ENCODE measurements at places on chromosomes 7 and 10.

DNA sequence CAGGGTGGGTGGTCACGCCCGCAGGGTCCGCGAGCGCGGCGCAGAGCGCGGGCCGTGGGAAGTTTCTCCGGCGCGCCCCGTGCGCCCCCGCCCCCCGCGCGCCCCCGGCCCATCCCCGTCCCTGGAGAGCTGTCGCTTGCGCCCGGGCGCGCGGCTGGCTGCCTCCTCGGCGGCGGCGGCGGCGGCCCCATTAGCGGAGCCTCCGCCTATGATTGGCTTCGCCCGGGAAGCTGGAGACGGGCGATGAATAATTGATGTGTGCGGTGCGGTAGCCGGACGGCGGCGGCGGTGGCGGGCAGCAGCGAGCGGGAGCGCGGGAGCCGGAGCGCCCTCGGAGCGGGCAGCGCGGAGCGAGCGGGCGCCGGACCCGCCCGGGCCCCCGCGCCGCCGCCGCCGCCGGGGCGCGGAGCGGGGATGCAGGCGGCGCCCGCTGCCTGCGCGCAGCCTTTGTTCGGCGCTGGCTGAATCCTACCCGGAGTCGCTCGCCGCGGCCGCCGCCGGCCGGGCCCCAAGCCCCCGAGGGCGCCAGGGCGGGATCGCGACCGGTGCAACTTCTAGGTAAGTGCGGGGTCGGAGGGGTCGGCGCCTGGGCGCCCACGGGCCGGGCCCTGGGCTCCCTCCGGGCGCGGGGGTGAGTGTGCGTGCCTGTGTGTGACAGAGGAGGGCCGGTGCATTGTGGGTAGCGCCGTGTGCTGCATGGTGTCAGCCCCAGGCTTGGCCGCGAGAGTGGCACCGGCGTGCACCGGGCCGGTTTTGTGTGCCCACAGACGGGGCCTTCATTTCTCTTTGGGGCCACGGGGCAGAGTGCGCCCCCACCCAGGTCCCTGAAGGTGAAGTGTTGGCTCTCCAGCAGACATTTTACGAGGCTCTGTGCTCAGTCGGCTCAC lies 103.8 kb upstream of the PPIF start:
- no peak for DNase-seq

- no peak for DNase-seq
These were observed 13.5 kb upstream of the PCGF5 start for GRCh38 chr10:91206837-91207474.

DNA sequence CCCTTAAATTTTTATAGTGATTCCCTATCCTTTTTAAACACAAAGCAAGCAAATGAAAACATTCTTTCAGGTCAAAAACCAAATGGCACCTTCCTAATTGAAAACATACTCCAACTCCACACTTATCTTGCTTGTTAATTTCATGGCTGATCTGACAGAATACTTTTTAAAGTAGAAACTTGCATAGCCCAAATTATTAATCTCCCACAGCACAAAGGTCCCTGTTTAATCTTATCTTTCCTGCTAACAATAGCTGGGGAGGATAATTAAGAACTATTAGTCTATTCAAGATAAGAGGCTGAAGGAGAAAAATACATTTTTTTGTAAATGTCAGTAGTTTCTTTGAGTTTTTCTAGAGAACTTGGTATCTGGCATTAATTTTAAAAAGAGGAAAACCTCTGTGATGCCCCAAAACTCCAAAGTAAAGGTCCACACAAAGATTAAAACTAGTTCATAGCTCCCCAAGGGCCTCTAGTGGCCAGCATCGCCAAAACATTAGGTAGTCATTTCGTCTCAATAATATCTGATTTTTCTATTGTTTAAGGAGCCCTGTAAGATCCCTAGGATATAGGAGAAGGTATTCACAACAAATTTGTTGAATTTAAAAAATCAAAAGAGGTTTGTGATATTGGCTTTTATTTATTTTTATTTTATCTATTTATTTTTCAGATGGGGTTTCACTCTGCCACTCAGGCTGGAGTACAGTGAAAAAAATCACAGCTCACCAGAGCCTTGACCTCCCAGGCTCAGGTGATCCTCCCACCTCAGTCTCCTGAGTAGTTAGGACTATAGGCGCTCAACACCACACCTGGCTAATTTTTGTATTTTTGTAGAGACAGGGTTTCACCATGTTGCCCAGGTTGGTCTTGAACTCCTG lies 14.7 kb downstream of the CDNF start:
- peak; percentile 25 for DNase-seq

- peak; percentile 54 for DNase-seq
These were observed 9.9 kb downstream of the ZNF511 start for GRCh38 chr10:133318494-133319127.

DNA sequence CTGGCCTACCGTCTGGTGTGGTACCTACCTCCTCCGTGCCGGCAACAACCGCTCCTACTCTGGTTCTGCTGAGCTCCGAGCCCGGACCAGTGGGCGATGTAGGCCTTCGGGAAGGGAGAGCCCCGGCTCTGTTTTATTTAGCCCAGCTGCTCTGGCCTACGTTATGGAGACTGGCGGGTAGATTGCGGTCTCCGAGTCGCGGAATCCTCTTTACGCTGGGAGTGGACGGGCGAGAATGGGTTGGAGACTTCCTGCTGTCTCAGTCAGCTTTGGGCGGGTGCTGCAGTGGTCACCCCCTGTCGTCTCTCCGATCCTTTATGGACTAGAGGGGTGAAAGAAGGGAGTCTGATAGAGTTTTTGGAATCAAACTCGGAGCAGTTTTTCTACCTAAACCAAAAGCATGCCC lies 406 bp downstream of the CBLL1 start:
- no peak for DNase-seq

DNA sequence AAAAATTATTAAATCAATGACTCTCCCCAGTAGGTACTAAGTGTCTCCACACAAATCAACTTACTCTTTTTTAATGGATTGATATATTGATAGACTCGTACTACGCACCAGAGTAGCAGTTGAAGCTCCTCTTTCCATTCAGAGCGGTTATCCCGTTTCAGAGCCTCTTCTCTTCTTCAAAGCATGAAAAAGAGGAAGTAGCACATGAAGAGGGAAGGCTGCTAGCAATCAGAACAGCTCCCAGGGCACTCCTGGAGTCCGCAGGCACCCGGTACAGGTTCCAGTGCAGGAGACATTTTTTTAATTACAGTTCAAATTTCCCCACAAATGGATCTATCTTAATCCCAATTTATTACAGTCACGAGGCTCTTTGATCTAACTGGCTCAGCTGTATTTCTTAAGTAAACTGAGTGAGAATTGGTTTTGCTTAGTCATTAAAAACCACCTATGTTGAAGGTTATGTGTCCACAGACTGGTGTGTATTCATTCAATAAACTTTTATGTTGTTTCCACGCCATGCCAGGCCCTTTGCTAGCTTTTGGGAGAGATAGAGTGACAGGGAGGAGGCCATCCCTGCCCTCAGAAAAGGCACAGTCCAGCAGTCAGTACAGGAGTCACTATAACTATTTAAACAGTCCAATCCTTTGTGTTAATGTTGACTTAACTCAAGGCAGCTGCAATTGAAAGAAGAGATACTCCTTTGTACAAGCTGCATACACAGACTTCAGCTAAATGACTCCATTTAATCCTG lies 32.1 kb upstream of the CALN1 start:
- DNase-seq, result no peak

- no peak for DNase-seq
These were observed 390.0 kb downstream of the TNS3 start for GRCh38 chr7:47191876-47192291.

DNA sequence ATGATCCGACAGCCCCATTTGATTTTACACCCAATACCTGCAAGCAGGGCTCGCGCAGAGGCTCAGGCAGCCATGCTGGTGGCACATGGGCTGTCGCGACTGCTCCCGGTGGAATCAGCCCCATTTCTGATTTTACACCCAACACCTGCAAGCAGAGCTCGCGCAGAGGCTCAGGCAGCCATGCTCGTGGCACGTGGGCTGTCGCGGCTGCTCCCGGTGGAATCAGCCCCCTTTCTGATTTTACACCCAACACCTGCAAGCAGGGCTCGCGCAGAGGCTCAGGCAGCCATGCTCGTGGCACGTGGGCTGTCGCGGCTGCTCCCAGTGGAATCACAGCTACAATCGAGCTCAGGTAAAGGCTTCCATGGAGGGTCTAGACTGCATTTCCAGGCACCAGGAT lies 244.1 kb downstream of the PTPRN2 start:
- DNase-seq, result no peak

GRCh38 chr10:65611592-65611991 lies 1314.2 kb upstream of the LRRTM3 start:
- DNase-seq, result no peak

DNA sequence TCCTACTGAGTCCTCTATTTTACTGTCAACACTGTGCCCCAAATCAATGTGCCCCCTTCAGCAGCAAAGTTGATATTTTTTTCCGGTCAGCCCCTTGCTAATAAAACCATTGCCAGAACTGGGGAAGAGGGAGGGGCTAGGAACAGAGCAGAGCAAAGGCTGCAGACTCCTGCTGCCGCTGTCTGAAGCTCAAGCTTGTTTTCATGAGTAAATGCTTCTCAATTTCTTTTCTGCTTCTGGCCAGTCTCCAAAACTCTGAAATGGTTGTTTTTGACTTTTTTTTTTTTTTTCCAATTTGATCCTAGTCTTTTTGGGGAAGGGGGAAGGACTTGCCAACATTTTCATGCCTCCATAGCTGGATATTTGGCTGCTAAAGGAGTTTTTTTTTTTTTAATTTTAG lies 26.7 kb upstream of the PROSER2 start:
- DNase-seq, result no peak

- no peak for DNase-seq
These were observed 10.9 kb downstream of the AQP1 start for GRCh38 chr7:30922596-30922995.

DNA sequence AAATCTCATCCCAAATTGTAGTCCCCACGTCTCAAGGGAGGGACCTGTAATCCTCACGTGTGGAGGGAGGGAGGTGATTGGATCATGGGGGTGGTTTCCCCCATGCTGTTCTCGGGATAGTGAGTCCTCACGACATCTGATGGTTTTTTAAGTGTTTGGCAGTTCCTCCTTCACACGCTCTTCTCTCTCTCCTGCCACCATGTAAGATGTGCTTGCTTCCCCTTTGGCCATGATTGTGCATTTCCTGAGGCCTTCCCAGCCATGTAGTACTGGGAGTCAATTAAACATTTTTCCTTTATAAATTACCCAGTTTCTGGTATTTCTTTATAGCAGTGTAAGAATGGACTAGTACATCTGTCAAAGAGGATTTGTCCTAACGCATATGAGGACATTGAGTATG lies 59.5 kb downstream of the RGS10 start:
- DNase-seq, result no peak

- DNase-seq, result no peak
These were observed 101.8 kb upstream of the RET start for GRCh38 chr10:42975005-42975493.

DNA sequence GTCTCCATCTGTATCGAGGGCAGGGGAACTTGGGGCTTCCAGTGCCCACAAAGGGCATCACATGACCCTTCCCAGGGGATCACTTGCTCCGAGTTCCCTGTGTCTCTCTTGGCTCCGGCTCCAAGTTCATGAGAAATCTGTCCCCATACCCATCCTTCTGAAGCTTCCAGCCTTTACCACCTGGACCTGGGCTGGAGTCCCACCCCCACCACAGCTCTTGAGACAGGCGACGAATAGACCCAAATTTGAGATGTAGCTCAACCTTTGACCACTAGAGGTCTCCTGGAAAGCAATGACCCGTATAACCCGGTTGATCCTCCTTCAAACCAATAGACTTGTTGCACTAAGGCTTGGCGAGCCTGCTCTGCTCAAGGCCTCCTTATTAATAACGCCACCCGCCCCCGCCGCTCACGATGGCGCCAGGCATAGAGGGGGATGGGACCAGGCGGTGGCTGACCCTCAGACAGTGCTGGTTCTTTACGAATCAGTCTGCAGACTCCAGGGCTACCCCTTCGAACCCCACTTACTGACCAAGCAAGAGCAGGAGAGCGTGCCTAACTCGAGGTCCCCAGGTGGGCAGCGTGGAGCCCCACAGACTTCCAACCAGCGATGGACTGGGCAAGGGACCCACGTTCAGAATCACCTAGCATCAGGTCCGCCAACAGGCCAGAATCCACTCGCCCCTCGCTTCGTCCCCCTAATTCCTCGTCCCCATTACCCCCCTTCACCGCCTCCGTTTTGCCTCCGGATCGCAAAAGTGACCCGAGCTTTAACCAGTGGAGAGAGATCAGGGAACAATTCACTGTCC lies 4.4 kb upstream of the ARID5B start:
- DNase-seq, result no peak

DNA sequence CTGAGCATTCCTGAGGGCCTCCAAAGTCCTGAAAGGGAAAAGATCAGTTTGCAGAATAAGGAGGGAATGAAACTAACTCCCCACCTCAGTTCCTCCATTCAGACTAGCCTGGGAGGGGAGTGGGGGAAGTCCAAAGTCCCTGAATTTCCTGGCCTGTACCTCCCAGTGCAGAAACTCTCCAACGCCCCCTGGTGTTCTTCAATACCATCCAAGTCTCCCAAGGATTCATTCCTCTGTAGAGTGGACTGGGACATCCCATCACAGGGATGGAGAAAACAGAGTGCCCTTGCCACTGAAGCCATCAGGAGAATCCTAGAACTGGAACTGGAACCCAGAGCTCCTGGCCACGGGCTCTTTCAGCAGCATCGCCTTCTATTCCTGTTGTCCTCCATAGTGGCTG lies 1.6 kb upstream of the COL13A1 start:
- no peak for DNase-seq

- DNase-seq, result no peak
These were observed 308.8 kb upstream of the ZNF32 start for GRCh38 chr10:43957267-43958070.

Data from stimulated activated CD8-positive, alpha-beta memory T cell treated with anti-CD3 and anti-CD28 coated beads, Interleukin-12 subunit alpha, Interleukin-12 subunit beta, amount 100 ng/mL, for 1 hour (primary cell).